ENCODE measurements at places on chromosomes 5 and 9.

GRCh38 chr5:124741711-124742496, 4.5 kb downstream of the ZNF608 start:
- DNase-seq: no peak

GRCh38 chr5:41337216-41337615, 123.9 kb upstream of the C6 start:
- DNase-seq: no peak

DNA sequence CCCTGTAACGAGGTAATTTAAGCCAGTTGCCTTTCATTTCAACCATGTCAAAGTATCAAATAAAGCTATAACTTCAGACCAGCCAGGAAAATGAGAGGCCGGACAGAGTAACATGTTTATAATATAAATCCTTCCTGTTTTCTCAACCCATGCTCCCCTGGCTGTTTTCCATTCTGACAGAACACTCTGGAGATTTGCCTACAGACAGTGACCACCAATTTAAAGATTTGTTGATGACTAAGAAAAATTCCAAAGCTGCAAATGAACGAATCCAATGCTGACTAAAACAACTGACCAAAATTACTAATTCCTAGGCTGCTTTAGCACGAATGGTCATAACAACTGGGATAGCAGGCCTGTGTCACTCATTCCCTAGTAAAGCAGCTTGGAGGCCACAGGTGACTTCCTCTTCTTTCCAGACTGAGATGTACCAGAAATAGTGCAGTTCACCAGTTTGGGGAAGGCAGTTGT, 141.4 kb downstream of the AOPEP start:
- DNase-seq: no peak

GRCh38 chr5:109844695-109845094, 155.0 kb downstream of the MAN2A1 start:
- no peak for DNase-seq

DNA sequence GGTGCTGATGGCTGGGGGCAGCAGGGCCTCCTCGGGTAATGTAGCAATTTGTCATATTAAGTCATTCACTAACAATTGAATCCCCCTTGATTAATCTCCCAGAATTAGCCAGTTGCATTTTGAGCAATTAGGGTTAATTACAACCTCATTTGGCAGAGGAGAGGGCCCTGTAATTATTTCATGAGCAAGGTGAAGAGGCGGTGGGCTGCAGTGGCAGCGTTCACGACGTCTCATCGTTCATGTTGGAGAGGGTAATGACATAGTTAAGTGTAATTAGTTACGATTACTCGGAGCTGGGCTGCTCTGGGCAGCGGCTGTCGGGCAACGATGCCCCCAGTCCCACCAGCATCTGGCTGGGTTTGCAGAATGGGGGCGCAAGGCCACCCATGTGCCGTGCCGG, 46.0 kb downstream of the NEK6 start:
- no peak for DNase-seq

- DNase-seq: no peak
Measured at GRCh38 chr9:86036555-86036954, 62.8 kb downstream of the GOLM1 start.

GRCh38 chr9:68797116-68797515, 92.1 kb downstream of the PIP5K1B start:
- DNase-seq: no peak

GRCh38 chr9:116247791-116248374, 94.3 kb downstream of the PAPPA start:
- DNase-seq: no peak

- no peak for DNase-seq
Measured at GRCh38 chr9:18606846-18607245, 132.9 kb downstream of the ADAMTSL1 start.

- DNase-seq: no peak
Measured at GRCh38 chr5:173567548-173567947, 48.9 kb downstream of the BOD1 start.

- no peak for DNase-seq
Measured at GRCh38 chr5:138138949-138139780, at the start of gene NME5. NME5 (minus strand) TSS chr5:138139428; CDS start chr5:138138780, 648 bp downstream.

DNA sequence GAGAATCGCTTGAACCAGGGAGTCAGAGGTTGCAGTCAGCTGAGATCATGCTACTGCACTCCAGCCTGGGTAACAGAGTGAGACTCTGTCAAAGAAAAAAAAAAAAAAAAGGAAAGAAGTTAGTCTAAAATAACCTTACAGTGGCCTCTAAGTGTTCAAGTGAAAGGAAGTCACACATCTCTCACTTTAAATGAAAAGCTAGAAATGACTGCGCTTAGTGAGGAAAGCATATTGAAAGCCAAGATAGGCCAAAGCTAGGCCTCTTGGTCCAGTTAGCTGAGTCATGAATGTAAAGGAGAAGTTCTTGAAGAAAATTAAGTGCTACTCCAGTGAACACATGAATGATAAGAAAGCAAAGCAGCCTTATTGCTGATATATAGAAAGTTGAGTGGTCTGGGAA, 38.1 kb downstream of the ITGA1 start:
- no peak for DNase-seq

DNA sequence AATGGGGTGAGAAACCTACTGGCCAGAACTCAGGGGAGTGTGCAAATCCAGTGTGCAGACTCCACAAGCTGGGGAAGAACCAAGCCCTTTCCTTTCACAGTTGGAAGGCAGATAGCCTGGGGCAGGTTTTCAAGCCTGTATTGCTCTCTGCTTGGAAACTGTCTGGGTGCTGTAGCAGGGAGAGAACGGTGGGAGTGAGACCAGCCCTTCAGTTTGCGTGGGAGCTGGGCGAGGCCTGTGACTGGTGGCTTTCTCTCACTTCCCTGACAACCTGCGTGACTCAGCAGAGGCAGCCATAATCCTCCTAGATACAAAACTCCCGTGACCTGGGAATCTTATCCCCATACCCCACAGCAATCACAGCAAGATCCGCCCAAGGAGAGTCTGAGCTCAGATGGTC, 44.9 kb upstream of the SNCAIP start:
- DNase-seq: no peak

GRCh38 chr9:99309141-99309939, 87.3 kb downstream of the SEC61B start:
- DNase-seq: no peak

GRCh38 chr5:39775797-39776365, 351.1 kb upstream of the DAB2 start:
- DNase-seq: no peak

DNA sequence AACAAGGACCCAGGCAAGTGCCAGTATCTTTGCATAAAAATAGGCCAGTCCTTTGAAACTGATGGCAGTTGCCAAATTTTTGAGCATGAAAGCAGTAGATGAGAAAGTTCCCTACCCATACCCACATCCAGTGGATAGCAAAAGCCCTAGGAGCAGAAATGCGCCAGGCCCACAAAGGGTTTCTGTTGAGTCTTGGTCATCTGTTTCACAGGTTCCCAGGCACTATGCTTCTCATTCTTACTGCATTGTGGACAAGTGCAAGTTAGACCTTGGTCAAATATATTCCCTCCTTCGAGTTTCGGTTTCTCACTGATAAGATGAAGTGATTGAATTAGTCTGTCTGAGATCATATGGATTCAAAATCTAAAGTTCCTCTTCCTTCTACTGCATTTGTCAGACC, 152.3 kb downstream of the NR3C1 start:
- no peak for DNase-seq

- peak; percentile 24 for DNase-seq
Measured at GRCh38 chr9:21974722-21975409, 19.3 kb downstream of the CDKN2A start.

GRCh38 chr5:144896473-144896872, 725.8 kb downstream of the KCTD16 start:
- DNase-seq: no peak

- no peak for DNase-seq
Measured at GRCh38 chr5:14471507-14471906, 110.1 kb upstream of the OTULINL start.

DNA sequence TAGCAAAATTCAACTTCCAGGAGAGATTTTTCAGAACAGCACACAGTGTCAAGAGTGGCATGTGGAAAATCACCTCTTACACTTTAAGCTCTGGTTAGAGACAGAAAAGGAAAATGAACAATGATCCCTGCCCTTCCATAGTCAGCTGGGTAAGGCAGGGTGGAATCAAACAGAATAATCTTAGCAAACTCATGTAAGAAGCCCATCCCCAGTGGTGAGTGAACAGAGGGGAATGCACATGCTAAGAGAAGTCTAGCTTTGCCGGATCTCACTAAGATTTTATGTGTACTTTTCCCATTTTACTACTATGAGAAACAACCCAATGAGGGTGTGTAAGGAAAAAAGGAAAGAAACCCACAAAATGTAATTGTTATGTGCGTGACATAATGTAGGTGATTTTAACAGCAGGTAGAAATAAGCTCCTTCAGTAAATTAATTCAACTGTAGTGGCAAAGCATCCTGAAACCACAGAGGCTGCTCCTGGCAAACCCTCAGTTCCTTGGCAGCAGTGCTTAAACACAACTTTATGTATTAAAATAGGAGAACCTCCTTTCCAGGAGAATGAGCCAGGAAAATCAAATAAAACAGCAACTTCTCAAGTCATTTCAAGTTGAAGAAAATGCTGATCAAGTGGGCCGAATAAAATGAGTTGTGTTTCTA, 366.0 kb upstream of the TRPC7 start:
- DNase-seq: no peak

- no peak for DNase-seq
Measured at GRCh38 chr9:76732341-76732958, 31.8 kb upstream of the PCA3 start.

- DNase-seq: no peak
Measured at GRCh38 chr9:97524424-97524823, 23.0 kb downstream of the TMOD1 start.

DNA sequence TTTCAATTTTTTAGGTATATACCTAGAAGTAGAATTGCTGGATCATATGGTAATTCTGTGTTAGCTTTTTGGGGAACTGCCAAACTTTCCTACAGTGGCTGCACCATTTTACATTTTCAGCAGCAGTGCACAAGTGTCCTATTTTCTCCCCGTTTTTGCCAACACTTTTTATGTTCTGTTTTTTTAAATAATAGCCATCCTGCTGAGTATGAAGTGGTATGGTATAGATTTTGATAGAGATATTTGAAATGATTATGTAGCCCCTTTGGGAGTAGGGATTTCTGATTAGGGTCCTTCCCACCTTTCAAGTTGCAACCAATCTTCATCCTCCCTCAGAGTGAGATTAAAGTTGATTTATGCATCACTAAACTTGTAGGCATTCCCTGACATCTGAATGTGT, 76.5 kb downstream of the ARHGEF28 start:
- DNase-seq: no peak

GRCh38 chr9:106795031-106795430, 67.9 kb upstream of the ZNF462 start:
- no peak for DNase-seq

DNA sequence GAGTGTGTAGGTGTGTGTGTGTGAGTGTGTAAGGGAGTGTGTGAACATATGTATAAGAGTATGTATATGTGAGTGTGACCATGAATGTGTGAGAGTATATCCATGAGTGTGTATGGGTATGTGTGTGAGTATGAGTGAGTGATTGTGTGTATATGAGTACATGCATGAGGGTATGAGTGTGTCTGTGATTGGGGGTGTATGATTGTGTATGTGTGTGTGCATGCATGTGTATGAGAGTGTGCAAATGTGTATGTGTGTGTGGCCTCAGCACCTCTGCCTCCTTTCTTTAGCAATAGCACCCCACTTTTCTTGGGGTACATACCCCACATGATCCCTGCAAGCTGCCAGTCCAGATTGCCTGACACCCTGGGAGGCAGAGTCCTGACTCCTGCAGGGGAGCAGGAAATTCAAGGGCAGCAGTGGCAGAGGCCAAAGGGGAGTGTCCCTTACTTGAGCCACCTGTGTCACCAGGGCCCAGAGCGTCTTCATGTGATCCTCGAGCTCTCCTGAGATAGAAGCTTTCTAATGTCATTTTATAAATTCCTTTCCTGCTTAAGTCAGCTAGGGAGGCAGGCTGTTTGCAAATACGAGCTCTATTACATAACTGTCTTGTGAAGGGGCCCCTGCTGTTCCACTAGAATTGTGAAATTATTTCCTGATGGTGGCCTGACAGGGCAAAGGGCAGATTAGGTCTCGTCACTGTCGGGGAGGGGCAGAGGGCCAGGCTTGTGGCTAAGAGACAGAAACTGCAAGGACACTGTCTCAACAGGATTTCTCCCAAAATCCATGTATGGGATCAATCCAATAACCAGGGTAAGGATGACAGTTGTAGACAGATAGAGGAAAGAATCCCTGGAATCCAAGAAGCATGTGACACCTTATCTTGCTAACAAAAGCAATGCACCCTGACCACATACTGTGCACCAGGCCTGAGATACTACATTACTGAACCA, 389.1 kb downstream of the GADD45G start:
- DNase-seq: peak; percentile 77

DNA sequence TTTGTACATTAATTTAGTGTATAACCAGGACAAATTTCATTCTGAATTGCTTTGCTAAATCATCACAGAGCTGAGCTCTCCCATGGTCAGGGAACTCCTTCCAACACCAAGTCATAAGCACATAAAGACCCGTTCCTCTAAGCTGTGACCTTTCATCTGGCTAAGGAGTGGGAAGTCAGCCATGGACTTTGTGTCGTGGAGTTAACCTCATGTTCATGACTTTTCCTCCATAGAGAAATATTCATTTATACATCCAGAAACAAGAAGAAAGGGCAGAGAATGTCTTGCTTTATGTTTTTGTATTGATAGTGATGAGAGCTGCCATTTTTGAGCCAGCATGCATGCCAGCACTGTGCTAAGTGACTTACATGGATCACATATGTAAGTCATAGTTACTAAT, 97.5 kb downstream of the INIP start:
- DNase-seq: no peak
